ENCODE measurements at places on chromosomes 7 and 10. TPM values are rescaled to one million over a fixed set of nuclear protein-coding genes. Genes with fewer than 3 reads are reported as not detected.

DNA sequence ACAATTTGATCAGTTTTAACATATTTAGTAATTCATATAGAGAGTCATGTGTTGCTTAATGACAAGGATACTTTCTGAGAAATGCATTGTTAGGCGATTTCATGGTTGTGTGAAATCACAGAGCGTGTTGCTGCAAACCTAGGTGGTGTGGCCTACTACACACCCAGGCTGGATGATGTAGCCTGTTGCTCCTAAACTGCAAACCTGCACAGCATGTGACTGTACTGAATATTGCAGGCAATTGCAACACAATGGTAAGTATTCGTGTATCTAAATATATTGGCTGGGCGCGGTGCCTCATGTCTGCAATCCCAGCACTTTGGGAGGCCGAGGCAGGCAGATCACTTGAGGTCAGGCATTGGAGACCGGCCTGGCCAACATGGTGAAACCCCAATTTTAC, 73.7 kb upstream of the BAIAP2L1 start:
- DNase-seq = no peak

- DNase-seq = no peak
These were observed 779 bp downstream of the C1QL3 start for GRCh38 chr10:16520900-16521299.

The CRPPA gene
- total RNA-seq = 1.6 TPM

DNA sequence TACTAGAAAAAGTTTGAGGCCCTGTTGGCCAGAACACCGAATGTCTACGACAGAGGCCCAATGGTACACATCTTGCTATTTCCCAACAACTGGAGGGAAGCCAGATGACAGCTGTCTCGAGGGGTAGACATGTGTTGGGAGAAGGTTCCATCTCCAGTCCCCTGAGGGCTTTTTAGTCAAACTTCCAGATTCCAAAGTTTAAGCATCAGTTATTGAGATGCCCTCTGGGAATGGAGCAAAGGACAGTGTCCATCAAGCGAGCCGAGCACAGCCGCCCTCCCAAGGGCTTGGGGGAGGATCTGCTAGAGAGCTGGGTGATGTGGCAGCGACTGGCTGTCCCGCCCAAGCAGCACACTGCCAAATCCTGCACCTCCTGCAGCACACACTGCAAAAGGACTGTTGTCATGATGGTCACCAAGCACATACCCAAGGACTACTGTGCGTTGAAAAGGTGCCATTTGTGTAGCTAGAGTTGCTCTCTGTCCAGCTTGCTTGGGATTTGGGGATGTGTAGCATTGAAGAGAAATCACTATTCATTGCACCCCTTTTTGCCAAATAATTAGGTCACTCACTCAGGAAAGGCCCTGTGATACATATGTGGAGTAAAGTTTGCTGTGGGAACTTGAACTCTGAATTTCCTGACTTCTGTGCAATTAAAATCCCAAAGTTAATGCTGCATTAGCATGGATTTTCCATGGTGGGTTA, 164.6 kb downstream of the TRIL start:
- DNase-seq = no peak

DNA sequence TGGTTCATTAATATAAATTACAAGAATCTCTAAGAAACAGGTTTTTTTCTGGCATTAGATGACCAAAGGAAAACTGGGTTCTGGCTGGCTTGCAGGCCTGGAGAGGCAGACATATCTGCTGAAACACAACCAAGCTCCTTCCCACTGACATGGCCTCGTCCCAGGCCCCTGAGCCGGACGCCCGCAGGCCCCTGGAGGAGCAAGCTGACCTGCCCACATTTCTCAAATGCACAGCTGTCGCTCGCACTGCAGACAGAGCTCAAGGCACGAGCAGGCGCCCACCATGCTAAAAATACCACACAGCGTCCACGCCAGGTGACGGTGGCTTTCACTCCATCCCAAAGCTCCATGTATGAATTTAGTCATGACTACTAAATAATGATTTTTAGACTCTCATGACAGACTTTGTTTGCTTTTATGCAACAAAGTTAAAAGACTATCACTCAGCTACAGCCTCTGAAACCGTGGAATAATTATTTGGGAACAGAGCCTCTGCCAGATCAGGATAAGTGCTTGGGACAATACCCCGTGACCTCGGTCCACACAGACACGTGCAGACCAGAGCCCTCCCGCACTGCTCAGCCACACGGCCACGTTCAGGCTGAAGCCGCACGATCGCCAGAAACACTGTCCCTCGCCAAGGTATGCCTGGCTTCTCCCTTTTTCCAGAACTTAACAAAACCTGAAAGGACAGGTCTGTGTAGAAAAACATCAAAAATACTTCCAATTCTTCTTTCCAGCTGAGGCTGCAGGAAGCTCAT, 71.1 kb downstream of the DIP2C start:
- no peak for DNase-seq

- DNase-seq = no peak
These were observed 247.3 kb downstream of the PARD3 start for GRCh38 chr10:34567659-34568253.

Data from HCT116 (cell line).